ENCODE measurements at places on chromosomes 3 and 15.

GRCh38 chr3:3675801-3676200 lies 123.4 kb upstream of the LRRN1 start:
- H3K4me1 ChIP-seq: no peaks in the 10 kb centered on the region
- H3K27me3 ChIP-seq: no peaks in the 10 kb centered on the region
- H3K27ac ChIP-seq: no peak overlapping the region
- H3K36me3 ChIP-seq: no peaks in the 10 kb centered on the region

- no peaks in the 10 kb centered on the region for H3K27me3 ChIP-seq
- DNase-seq: no peak
- H3K4me3 ChIP-seq: no peak overlapping the region
- no peaks in the 10 kb centered on the region for H3K4me1 ChIP-seq
- no peak overlapping the region for H3K27ac ChIP-seq
- H3K36me3 ChIP-seq: peaks cover 21% of the 10 kb centered on the region
Measured at GRCh38 chr15:90451053-90451850, 63.2 kb downstream of the IQGAP1 start.

- H3K27me3 ChIP-seq: no peaks in the 10 kb centered on the region
- no peak for DNase-seq
- H3K36me3 ChIP-seq: peaks cover 3% of the 10 kb centered on the region
Measured at GRCh38 chr3:132641837-132642538, 17.6 kb downstream of the ACAD11 start.

DNA sequence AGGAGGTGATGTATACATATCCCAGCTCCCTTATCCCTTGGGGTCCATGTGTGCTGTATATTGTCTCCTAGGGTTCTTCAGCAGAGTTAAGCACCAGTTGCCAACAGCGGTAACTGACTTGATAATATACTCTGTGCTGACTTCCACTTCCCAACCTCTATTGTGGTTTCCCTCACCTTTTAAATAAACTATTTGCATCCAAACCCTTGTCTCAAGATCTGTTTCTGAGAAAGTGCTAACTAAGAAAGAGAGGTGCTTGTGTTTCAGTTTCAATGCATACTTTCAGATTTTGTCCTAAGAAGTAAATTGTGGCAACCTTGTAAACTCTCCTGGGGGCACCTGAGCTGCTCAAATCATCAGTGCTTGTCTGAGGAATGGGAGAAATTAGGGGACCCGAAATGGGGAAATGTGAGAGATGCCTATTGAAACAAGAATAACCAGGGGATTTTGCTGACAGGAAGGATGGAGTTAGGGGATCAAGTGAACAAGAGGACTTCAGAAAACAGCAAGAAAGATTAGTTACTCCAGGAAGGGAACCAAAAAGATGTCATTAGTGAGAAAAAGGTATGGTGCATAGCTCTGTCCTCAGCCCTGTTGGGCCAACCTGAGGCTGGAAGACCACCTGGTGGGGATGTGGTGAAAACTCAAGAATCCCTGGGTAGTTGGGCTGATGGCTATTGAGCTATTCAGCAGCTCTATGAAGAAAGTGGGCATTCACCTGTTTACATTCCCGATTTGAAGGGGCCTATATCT lies 50.9 kb upstream of the MRPL3 start:
- no peaks in the 10 kb centered on the region for H3K36me3 ChIP-seq
- no peaks in the 10 kb centered on the region for H3K27me3 ChIP-seq
- DNase-seq: no peak
- no peak overlapping the region for H3K4me3 ChIP-seq
